ENCODE measurements at places on chromosomes 16 and 17.
A peak's percentile ranks its signal among the peaks of the same experiment; 100 is the strongest.

DNA sequence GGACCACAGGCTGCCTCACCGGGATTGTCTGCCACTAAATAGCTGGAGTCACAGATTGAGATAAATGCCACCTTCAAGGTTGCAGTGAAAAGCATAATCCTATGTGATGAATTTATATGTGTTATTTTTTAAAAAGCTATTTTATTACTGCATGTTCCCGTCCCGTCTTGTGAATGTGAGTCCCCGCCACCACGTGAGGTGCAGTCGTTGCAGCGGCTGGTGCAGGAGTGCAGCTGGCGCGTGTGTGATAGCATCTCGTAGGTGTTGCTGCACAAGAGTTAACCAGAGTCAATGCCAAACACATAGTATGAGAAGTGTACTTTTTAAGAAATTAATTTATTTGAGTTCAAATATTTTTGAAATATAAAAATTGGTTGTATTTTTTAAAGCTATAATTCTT is 12.5 kb downstream of the SMCR8 start:
- no peak for DNase-seq

GRCh38 chr16:15933781-15934180 is 15.6 kb upstream of the ABCC1 start:
- DNase-seq, result no peak

DNA sequence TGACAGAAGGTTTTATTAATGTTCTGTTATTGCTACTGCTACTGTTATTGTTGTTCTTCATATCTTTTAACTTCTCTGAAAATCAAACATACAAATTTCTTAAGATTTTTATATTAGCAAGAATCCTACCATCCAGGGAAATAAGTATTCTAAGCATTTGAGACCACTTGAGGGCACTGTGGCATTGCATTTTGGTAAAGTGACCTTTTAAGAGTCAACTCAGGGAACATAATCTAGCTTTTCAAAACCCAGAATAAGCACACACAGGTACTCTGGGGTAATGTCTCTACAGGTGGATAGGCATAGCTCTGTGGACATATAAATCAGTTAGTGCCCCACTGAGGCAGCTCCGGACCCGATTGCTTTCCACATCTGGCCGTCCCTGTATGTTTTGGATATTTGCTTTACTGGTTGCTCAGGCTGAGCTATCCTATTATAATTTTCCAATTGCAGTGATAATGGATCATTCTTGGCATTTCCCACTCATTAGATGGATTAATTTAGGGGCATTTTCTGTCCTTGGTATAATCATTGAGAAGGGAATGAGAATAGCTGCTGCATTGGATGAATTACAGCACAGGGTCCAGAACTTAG is 1425.1 kb upstream of the CDH8 start:
- peak; percentile 62 for DNase-seq

DNA sequence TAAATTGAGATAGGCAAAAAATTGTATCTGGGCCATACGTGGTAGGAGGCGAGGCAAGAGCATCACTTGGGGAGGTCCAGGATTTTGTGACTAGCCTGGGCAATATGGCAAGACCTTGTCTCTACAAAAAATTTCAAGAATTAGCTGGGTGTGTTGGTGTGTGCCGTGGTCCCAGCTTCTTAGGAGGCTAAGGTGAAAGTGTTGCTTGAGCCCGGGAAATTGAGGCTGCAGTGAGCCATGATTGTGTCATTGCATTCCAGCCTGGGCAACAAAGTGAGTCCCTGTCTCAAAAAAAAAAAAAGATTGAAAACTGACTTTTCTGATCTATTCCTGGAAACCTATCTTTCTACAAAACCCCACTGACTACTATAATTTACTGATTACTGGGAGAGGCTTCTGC is 26.7 kb downstream of the CDK12 start:
- DNase-seq, result no peak

- no peak for DNase-seq
These were observed 57.7 kb downstream of the CMC2 start for GRCh38 chr16:80948886-80949493.

DNA sequence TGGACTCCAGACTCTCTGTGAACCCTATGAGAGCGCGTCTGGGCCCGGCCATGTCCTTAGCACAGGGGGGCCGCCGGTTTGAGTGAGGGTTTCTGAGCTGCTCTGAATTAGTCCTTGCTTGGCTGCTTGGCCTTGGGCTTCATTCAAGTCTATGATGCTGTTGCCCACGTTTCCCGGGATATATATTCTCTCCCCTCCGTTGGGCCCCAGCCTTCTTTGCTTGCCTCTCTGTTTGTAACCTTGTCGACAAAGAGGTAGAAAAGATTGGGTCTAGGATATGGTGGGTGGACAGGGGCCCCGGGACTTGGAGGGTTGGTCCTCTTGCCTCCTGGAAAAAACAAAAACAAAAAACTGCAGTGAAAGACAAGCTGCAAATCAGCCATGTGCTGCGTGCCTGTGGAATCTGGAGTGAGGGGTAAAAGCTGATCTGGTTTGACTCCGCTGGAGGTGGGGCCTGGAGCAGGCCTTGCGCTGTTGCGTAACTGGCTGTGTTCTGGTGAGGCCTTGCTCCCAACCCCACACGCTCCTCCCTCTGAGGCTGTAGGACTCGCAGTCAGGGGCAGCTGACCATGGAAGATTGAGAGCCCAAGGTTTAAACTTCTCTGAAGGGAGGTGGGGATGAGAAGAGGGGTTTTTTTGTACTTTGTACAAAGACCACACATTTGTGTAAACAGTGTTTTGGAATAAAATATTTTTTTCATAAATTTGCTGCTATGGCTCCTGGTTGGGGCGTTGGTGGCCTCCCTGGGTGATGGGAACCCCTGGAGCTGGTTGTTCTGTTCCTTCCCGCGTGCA is 23.1 kb downstream of the STAT5A start:
- DNase-seq, result no peak

DNA sequence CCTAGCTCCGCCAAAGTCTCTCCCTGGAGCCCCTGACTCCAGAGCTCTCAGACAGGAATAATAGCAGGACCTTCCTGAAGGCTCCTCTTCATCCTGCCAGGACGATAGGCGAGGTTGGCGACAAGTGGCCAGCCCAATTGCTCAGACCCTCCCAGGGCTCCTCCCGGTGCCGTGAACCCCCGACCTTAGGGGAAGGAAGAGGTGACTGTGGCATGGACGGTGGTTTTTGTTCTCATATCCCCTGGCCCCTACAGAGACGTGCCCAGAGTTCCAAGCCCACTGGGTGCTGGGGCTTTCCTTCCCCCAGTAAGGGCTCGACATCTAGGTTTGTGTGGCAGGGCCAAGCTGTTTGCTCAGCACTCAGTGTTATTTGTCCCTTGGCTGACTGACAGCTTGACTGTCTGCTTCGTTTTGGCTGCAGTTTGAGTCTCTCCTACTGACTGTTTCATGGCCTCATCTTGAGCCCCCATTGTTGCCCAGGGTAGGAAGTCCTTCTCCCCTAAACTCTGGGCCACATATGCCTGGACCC is 4.6 kb upstream of the ADCY7 start:
- DNase-seq, result no peak

DNA sequence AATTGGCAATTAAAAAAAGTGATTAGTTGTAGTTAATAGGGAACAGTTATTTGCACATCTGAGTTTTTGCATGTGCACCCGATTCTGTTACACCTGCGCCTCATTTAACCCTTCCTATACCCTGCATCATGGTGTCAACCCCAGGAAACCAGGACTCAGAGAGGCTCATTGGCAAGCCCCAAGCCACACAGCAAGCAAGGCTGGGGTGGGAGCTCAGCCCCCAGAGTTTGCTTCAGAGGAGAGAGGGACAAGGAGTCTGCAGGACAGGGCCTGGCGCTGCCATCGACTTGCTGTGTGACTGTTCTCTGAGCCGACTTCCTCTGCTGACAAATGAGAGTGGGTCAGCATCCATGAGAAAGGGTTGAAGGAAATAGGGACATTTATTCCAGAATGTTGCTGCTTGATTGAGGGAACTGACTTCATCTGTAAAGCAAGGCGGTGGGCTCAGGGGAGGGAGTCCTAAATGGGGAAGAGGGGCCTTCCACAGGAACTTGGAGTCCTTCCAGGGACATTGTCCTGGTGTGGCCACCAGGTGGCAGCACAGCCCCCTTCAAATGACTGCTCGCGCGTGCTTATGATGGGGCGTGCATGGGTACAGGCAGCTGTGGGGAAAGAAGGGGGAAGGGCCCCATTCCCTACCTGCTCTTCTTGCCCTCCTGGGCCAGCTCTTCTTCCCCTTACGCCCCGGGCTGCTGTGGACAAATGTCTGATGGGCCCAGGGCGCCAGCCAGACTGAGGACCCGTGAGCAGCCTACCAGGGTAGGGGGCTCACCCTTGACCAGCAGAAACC is 51.6 kb downstream of the NT5M start:
- peak; percentile 65 for DNase-seq

GRCh38 chr16:46982335-46982734 is 8.9 kb upstream of the DNAJA2 start:
- DNase-seq, result no peak

DNA sequence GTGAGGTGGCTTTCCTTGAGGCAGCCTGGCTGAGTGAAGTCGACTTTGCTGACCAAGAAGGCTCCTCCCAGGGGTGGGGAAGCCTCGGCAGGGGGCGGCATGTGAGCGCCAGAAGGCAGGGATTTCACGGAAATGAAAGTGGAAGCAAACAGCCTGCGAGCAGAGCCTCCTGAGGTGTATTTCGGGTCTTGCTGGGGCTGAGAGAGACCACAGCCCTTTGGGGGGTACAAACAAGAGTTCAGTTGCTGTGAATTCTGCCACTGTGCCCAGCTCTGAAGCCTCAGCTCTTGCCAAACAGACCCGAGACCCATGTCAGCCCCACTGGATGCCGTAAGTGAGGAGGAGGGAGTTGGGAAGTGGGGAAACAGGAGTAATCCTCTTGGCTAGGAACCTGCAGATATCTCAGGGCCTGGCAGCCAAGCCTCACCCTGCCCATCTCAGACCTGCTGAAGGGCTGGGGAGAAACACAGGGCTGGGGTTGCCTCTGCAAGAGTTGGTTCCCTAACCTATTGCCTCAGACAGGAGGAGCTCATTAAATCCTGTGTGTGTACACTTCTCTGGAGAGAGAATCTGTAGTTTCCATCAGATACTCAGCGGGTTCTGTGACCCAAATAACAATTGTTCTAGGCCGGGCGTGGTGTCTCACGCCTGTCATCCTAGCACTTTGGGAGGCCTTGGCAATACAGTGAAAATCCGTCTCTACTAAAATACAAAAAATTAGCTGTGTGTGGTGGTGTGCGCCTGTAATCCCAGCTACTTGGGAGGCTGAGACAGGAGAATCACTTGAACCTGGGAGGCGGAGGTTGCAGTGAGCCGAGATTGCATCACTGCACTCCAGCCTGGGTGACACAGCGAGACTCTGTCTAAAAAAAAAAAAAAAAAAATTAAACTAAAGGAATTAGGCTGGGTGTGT is at the start of gene IFI35:
Gene IFI35, plus strand, starts transcription at position 146 of the 913 bp plus-strand sequence. Its CDS starts 164 bp downstream, at position 310.
- DNase-seq, result peak; percentile 90

DNA sequence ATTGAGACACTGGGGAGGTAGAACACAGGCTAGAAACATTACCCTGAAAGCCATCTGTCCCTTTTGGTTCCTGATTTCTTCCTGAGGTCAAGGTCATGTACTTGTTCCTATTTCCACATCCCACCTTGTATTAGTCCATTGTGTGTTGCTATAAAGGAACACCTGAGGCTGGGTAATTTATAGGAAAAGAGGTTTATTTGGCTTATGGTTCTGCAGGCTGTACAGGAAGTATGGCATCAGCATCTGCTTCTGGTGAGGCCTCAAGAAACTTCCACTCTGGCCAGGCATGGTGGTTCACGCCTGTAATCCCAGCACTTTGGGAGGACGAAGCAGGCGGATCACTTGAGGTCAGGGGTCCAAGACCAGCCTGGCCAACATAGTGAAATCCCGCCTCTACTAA is 7.4 kb upstream of the MED9 start:
- DNase-seq, result no peak

DNA sequence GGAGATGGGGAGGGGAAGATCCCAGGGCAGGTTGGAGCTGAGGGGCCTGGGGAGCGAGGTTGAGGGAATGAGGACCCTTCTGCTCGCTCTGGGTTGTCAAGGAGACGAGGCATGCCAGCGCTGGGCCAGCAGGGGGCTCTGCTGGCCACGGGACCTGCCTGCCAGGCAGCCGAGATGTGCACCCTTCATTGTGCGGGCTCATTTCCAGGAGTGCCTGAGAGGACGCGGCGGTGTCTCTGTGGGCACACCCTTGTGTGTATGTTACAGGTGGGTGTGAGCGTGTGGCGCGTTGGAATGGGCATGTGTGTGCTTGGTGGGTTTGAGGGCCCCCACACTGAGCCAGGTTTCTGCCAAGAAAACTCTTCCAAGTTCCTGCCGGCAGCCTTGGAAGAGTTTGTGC is 15.9 kb downstream of the ARHGAP23 start:
- DNase-seq, result peak; percentile 51

DNA sequence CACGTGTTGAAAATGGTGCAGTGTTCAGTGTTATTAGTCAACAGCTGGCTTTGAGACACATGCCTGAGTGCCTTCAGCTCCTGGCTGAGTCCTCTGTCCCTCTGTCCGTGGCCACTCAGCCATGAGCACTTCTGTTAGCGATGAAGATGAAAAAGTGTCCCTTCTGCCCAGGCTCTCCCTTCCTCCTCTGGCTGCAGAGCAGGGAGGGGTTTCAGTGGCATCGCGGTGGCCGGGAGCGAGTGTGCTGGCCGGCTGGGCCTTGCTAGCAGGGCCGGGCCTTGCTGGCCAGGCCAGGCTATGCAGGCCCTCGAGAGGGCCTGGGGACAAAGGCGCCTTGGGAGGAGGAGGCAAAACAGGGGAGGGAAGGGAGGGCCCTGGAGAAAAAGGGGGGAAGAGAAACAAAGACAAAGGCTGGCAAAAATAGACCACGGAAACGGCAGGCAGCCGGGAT is 47.7 kb downstream of the CMIP start:
- no peak for DNase-seq

DNA sequence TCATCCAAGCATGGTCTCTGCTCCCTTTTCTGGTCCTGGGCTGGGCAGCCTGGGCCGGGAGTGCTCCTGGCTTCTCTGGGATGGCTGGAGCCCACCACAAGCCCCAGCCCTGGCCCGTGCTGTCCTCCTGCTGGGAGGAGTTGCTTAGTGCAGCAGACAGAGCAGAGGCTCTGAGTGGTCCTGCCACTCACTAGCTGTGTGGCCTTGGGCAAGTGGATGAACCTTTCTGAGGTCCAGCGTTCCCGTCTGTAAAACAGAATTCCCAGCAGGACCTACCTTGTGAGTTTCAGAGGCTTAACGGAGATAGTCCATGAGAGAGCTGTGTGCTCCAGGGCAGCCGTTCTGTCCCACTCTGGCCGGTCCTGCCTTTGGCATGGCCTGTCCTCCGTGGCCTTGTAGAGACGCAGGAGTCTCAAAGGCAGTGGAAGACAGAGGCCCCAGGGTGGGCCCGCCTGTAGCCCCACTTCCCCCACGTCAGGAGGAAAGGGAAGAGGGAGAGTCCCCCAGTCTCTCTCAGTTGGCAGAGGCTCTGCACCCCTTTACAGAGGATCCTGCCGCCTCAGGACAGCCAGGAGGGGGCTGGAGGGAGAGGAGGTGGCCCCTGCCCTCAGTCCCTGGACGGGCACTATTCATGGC is 7.8 kb downstream of the MYO15B start:
- no peak for DNase-seq

- no peak for DNase-seq
These were observed 57.9 kb downstream of the SDK2 start for GRCh38 chr17:73586275-73586832.

All from RKO (cell line).